BJ (cell line): ENCODE measurements at places on chromosomes 11 and 22.

- DNase-seq = no peak
Observed at GRCh38 chr11:86301742-86302091, 323 bp upstream of the HIKESHI start.

- no peak for DNase-seq
Observed at GRCh38 chr11:94786264-94787126, 18.3 kb downstream of the AMOTL1 start.

- no peak for DNase-seq
Observed at GRCh38 chr22:45180146-45180679, 16.5 kb downstream of the NUP50 start.

GRCh38 chr22:41722496-41722895 is 23.2 kb downstream of the MEI1 start:
- DNase-seq = no peak

GRCh38 chr11:61908730-61909316 is 8.5 kb downstream of the RAB3IL1 start:
- DNase-seq = no peak

DNA sequence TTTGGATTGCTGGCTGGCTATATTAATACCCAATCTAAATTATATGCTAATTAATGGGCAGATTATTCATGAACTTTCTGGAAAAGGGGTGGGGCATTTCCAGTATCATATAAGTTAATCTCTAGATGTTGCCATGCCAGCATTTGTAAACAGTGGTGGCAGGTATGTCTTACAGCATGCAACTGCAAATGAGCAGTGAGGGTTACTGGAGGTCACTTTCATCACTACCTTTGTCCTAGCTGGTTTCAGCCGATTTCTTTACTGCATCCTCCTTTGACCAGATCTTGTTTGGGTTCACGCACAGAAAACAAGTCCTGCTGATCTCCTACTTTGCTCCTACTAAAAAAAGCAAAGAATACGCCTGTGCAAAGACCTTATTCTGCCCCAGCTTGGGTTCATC is 89.1 kb upstream of the USP47 start:
- no peak for DNase-seq

DNA sequence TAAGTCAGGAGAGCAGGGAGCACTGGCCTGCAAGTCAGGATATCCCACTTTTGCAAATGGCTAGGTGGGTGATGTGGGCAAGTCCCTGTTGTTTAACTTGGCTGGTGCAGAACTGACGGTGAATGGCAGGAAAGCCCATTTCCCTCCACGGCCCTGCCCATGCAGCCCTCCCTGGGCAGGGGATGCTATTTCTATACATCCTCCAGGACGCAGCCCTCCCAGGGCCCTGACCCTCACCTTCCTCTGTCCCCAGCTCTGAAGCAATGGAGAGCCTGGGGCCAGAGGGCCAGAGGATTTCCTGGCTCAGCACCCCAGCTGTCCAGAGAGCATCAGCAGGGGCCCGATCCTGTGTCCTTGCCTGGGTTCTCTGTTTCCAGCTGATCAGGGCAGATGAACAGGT is 91.3 kb downstream of the TSPAN18 start:
- DNase-seq = no peak

DNA sequence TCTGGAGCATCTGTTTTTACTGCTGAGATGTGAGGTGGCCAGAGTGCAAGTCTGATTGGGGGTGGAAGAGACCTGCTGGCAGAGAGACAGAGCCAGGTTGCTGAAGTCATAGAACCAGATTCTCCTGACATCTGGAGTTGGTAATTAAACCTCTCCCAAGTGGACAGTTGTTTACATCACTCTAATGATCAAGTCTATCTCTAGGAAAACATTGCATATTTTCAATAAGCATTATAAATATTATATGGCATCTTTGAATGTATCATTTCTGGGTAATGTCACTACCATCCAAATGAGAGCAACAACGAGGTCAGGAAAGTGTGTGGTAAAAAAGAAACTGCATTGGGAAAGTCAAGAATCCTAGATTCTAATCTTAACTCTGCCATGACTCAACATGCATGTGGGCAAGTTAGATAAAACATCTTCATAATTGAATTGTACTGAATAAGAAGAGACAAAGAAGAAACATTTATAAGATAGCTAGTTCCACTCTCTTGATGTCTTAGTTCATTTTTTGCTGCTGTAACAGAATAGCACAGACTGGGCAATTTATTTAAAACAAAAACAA is 351.2 kb upstream of the API5 start:
- DNase-seq = no peak

DNA sequence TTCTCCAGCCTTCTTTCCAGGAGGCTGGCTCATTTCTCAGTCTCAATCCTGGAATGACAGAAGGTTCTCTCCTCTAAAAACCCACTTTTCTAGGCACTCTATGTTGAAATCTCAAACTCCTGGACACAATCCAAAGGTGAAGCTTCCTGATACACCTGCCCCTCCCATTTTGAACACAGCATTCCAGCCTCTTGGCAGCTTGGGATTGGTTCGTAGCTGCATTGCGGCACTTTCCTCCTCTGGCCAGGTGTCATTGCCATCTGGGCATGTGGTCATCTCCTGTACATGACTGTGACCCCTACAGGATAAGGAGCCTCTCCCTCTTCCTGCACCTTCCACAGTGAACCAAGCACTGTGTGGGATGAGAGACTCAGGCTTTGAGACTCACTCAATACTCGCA is 230.2 kb upstream of the B3GAT1 start:
- no peak for DNase-seq

DNA sequence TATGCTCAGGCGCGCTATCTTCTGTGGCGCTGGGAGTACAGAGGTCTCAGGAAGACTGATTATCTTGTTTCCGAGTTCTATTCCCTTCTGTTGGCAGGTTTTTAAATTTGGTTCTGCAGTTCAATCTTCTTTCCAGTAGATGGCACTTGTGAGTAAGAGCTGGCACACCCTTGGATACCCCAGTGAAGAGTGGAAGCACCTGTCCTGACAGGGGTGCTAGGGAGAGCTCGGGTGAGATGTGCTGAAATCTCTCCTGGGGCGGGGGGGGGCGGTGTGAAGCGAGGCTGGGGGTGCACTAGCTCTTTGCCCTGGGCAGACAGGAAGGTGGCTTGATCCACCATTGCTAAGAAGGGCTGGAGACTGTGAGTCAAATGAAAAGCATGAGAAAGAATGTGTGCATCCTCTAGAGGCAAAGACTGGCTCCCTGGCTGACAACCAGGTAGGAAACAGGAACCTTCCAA is 679.9 kb upstream of the CCDC179 start:
- no peak for DNase-seq

GRCh38 chr11:134476435-134477021 is 64.5 kb upstream of the B3GAT1 start:
- DNase-seq = no peak

DNA sequence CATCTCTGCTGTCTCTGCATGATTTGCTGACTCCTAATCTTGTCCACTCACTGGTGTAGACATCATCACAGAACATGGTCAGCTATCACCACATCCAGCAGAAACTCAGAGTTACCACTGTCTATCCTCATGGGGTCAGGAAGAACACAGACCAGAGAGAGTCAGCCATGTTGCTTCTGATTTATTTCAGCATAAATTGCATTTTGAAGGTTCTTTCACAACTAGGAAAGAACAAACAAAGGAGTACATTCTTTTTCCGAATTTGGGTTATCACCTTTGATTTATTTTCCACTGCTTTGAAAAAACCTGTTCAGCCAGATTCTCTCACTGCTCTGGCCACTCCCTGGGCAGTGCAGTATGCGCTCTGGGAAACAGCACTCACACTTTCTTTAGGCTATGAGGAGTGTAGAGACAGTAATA is 172.0 kb upstream of the MTMR2 start:
- DNase-seq = no peak

DNA sequence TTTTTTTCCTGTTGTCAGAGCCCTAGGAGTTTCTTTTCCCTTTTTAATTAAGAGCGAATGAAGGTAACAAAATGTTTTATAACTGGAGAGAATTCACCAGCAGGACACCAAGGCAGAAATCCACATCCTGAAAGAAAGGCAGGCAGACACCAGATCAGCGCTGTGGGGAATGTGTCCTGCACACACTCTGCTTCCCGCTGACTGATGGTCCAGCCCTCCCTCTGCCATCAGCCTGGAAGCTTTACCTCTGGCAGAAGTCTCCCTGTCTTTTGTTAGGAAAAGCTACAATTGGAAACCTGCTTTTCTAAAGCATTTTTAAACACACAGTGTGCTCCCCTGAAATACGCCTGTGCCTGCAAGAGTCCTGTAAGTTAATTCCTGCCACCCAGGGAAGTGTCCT is 638.5 kb downstream of the NTM start:
- DNase-seq = no peak

DNA sequence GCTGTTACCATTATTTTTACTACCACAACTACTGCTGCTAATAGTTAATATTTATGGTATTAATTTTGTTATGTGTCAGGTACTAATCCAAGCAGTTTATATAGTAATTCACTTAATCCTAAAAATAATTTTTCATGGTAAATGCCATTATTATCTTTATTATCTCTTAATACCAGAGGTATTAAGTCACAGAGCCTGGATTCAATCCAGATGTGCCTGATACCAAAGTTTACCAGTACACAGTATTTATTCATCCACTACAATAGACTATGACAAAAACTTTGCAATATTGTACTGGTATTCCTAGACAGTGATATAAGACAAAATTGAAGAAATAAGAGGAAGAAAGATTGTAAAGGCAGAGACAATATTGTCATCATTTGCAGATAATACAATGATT is 24.5 kb downstream of the MAP6 start:
- no peak for DNase-seq

- DNase-seq = no peak
Observed at GRCh38 chr22:45807156-45807915, 135.7 kb downstream of the ATXN10 start.

DNA sequence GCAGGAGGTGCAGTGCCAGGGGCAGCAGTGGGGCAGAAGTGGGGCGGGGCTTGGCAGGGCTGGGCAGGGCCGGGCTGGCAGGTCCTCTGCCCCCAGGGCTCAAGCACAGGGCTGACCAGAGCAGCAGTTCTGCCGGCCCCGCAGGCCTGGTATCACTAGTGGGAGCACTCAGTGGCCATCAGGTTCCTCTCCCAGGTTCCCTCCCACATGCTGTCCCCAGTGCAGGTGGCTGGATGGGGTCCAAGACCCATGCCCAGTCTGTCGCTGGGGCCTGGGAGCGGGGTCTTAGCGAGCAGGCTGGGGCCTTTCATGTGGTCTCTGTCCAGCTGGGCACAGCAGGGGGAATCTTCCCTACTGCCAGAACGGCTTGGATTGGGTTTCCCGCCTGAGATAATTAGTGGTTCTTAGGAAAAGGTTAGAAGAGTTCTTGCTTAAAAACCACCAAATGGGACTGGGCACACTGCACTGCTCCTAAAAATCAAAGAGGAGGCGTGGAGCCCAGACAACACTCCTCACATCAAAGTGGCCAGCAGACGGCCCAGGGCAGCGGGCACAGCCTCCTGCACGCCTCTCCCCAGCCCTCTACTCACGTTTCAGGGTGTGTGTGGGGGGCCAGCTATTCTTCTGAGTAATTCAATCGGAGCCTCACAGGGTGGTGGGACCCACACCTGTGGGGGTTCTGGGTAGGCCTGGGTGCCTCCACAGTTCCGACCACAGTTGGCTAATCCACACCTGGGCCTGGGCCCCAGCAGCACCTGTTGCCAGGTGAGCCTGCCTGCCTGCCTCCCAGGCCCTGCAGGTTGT is 45.6 kb downstream of the TPCN2 start:
- DNase-seq = no peak
